Stimulated activated CD8-positive, alpha-beta memory T cell treated with anti-CD3 and anti-CD28 coated beads, Interleukin-2, amount 100 ng/mL, for 48 hours (primary cell): ENCODE measurements at places on chromosomes 5 and 9.

GRCh38 chr9:79123415-79123814 lies 448.4 kb upstream of the TLE4 start:
- DNase-seq, result no peak

- DNase-seq, result no peak
These were observed 23.8 kb downstream of the NEUROG1 start for GRCh38 chr5:135511761-135512575.

DNA sequence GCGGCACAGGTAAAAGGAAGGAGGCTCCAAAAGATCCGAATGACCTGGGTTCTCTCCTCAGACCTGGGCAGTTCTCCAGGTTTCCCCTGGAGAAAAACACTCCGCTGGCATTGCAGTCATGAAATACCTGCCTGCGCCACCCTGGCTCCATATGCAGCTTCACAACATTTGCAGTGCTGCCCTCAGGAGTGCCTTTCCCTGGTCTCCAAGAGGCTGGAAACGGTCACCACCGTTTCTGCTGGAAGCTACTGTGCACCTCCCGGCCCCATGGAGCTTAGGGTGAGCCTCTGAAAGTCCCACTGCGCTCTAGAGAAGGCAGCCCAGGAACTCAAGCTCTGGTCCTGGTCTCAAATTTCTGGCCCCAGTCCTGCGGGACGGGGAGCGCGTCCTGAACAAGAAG lies 670 bp downstream of the UGT3A1 start:
- no peak for DNase-seq

DNA sequence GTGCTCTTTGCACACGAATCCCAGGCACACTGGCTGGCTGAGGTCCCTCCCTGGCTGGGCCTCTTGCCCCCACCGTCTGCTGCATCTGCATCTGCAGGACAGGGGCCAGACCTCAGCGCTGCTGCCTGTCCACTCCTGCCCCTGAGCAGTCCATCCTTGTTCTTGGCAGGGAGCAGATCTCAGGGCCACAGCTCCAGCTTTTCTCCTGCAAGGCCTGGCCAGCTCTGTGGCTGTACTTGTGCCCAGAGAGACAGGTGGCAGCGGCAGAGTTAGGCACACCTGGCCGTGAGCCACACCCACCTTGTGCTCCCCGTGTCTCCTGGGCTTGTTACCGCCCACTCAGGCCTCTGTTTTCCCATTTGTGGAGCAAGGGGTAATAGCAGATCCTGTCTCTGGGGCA lies 13.9 kb downstream of the NEK6 start:
- no peak for DNase-seq

- DNase-seq, result no peak
These were observed 691.1 kb upstream of the C9orf72 start for GRCh38 chr9:28264368-28264767.

- no peak for DNase-seq
These were observed 62.0 kb upstream of the RNF130 start for GRCh38 chr5:180133551-180133950.
